Stimulated activated CD4-positive, alpha-beta T cell treated with anti-CD3 and anti-CD28 coated beads, Interleukin-1b, Interleukin-23, amount 100 ng/mL, for 1 hour (primary cell): ENCODE measurements at places on chromosomes 4 and X.

- no peak for DNase-seq
Measured at GRCh38 chrX:110086916-110087484, 84.1 kb downstream of the TMEM164 start.

DNA sequence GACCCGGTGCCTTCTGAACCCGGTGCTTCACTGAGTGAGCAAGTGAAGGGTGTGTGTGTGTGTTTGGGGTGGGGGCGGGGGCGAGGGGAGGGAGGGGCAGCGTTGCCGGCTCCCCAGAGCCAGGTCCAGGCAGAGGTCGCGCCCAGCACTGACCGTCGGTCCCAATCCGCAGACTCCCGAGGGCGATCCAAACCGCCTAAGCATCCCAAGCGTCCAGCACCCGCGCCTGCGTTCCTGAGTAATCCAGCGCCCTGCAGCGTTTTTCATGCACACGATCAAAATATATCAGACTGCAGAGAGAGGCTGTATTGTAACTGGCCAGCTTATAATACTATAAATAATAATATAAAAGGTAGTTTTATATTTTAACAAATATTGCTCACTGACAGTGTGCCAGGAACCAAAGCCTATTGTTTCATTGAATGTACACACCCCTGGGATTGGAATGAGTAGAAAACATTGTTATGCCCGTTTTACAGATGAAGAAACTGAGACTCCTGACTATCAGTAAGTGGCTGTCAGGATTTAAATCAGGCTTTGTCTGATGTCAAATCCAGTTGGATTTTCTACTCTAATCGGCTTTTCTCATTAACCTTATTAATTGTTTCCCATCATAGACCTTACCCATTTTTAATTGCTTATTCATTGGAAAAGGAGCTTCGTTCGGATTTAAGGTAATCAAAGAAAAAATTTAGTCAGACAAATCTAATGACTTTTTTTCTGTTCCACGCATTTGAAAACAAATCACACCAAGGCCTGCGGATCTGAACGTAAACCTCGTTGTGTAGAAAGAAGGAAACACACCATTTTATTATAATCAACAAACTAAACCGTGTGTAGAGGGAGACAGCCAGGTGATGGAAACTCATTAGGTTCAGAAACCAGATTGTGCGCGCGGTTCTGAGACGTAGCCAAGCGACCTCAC is 4.0 kb upstream of the NKX3-2 start:
- no peak for DNase-seq

GRCh38 chr4:27178061-27178460 is 317.4 kb downstream of the STIM2 start:
- DNase-seq, result no peak

DNA sequence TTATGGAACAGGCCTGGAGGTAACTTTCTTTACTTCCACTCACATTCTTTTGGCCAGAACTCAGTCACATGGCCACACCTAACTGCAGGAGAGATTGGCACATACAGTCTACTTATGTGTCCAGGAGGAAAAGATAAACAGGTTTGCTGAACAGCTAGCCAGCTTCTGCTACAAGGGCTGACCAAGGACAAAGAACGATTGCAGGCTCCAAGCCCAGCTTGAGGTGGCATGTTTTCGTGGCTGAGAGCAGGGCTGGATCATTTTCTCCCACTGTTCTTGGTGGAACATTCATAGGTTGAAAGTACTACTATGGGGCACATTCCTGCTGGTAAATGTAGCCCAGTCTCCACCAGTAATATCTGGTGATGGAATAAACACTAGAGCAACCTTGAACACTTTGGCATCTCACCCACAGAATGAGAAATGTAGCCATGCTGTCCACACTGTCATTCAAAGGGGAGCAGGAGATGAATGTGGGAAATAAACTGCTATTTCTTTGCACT is 28.2 kb downstream of the NHS start:
- DNase-seq, result no peak

- no peak for DNase-seq
Measured at GRCh38 chrX:115616943-115617563, 56.1 kb downstream of the PLS3 start.

DNA sequence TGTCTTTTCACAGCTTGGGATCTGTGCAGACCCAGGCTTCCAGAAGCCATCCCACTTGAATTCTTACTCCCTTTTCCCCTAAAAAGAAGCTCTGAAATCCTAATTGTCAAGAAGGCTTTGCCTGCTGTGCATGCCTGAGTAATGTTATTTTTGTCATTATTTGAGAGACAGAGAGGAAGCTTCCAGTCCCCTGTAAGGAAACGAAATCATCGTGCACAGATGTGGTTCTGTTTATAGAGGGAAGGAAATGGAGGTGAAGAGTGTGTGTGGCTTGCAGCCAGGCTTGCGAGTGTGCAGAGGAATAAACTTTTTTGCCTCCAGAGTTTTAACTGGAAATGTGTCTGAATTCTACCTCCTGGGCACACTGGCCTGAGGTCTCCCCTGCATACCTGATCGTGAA is 70.2 kb downstream of the TBL1X start:
- DNase-seq, result no peak

DNA sequence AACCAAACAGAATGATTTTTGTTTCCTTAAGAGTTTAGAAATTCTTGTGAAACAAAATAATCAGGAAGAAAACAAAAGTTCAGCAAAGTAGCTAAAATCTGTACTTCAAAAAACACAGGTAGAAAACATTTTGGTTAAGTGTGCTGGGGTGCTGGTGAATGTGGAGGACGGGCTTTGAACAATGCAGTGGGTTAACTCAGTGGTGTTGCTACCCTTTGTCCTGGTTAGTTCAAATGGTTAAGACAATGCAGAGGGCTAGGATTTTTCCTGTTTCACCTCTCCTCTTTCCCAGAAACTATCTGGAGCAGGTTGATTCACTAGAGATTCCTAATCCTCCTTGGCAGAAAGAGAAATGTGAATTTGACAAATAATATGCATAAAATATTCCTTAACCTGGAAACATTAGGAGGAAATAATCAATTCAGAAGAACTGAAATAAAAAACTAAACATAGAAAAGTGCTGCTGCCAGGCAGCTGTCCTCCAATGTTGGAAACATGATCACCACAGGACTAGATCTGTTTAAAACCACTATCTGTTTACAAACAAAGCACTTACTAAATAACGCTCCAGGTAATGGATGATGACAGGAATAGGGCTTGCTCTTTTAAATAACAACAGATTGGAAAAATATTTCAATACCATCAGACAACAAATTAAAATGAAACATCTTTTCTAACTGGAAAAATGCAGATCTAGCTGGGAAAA is 148.9 kb downstream of the MAML3 start:
- no peak for DNase-seq

- DNase-seq, result no peak
Measured at GRCh38 chr4:21304540-21304887, 604.3 kb downstream of the PACRGL start.

GRCh38 chr4:82776925-82777542 is 21.6 kb downstream of the SCD5 start:
- DNase-seq, result no peak

GRCh38 chrX:11557120-11557519 is 108.6 kb downstream of the ARHGAP6 start:
- DNase-seq, result no peak

DNA sequence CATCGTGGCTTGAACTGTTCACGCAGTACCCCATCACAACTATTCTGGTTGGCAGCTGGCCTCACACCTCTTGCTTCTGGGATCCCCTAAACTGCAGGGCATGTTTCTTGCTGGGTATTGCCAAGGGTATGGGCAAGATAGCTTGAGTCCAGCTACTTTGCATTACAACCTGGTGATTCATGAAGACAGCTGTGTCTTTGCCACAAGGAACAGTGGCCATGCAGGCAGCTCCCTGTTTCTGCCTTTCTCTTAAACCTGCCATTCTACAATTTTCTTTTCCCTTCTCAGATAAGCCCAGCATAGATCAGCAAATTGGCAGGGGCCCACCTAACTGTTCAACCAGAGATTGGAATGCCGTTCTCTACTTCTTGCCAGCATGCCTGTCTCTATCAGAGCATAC is 42.8 kb downstream of the TENM3 start:
- DNase-seq, result no peak

DNA sequence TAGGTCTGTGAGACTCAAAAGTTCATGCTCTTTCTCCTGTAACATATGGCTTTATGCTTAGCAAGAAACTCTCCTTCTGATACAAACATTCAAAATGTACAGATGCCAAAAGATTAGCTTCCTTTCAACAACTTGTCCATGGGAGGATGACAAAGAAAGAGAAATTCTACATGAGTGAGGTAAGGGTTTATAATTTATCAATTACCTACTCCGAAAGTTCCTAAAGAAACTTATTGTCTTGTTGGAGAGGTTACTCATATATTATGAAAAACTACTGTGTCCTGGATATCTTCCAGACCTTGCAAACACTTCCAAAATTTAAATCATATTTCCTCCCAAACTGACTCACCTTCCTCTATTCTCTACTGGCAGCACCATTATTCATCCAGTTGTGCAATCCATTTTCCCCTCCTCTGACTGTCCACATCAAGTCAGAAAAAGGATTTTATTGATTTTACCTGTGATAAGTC is 65.1 kb downstream of the ENPEP start:
- no peak for DNase-seq

- DNase-seq, result no peak
Measured at GRCh38 chr4:156102411-156102810, 148.7 kb upstream of the CTSO start.

DNA sequence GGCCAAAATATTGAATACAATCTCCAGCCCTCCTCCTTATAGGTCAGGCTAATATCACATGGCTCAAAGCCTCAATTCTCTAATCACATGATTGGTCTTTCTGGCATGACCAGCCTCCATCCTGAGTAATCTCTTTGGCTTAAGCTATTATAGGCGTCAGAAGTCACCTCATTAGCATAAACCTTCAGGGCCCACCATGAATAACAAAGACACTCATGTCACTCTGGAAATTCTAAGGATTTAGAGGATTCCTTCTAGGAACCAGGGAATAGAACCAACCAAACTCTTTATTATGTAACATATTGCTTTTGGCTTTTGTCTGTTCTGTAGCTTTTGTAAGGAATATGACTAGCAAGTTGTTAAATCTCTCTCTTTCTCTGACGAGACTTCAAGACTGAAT is 109.2 kb upstream of the IGFBP7 start:
- no peak for DNase-seq

DNA sequence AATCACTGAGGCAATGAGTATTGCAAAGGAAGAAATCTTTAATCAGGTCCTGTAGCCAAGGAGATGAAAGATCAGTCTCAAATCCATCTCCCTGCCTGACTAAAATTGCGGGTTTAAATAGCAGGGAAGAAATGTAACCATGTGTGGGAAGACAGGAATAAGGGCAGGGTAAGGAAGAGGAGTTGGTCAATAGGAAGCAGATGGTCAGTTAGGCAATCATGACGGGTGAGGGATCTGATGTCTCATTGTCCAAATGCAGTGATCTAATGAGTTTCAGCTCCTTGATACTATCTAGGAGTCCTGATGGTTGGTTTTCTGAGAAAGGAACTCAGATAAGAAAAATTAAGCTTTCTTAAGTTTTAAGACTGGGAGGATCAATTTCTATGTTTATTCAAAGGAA is 200.8 kb downstream of the SPATA18 start:
- DNase-seq, result no peak

GRCh38 chrX:475926-476723 is 89.4 kb upstream of the PPP2R3B start:
- no peak for DNase-seq

DNA sequence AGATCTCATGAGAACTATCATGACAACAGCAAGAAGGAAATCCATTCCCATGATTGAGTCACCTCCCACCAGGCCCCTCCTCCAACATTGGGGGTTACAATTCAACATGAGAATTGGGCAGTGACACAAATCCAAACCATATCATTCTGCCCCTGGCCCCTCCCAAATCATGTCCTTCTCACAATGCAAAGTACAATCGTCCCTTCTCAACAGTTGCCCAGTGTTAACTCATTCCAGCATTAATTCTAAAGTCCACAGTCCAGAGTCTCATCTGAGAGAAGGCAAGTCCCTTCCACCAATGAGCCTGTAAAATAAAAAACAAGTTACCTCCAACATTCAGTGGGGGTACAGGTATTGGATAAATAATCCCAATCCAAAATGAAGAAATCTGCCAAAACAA is 14.9 kb upstream of the CLDN34 start:
- DNase-seq, result no peak

GRCh38 chr4:94395562-94395961 is 52.9 kb upstream of the HPGDS start:
- no peak for DNase-seq
